HTR-8/SVneo (cell line): ENCODE measurements at places on chromosomes 12 and 14.

GRCh38 chr14:91252871-91253794, 8.6 kb upstream of the GPR68 start:
- peak; percentile 33 for DNase-seq

- peak; percentile 10 for DNase-seq
Measured at GRCh38 chr14:42222924-42223471, 616.3 kb downstream of the LRFN5 start.

- DNase-seq = no peak
Measured at GRCh38 chr12:30885321-30885720, 41.2 kb upstream of the TSPAN11 start.

DNA sequence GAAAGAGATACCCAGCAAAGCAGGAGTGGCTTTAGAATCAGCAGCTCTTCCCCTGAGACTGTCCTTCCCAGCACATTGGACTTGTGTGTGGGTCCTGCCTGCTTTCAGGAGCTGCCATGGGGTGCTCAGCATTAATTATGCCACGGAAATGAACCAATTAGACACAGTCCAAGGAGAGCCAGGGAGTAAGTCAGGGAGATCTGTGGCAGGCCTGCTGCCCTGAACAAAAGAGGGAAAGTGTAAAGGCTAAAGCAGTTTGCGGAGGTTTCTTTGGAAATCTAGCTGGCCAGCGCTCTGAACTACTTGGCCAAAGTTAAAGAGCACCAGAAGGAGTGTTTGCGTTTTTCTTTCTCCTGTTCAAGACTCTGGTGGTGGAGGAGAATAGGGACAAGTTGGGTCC, 65.7 kb upstream of the SRSF5 start:
- no peak for DNase-seq

GRCh38 chr12:46159309-46159901, 109.4 kb downstream of the SLC38A1 start:
- DNase-seq = no peak
